ENCODE measurements at places on chromosomes 1 and 21.
A peak's percentile ranks its signal among the peaks of the same experiment; 100 is the strongest.

- DNase-seq = no peak
These were observed 56.8 kb upstream of the HTR1D start for GRCh38 chr1:23274134-23274505.

GRCh38 chr1:111515291-111516004 lies 12.0 kb upstream of the ADORA3 start:
- peak; percentile 30 for DNase-seq

DNA sequence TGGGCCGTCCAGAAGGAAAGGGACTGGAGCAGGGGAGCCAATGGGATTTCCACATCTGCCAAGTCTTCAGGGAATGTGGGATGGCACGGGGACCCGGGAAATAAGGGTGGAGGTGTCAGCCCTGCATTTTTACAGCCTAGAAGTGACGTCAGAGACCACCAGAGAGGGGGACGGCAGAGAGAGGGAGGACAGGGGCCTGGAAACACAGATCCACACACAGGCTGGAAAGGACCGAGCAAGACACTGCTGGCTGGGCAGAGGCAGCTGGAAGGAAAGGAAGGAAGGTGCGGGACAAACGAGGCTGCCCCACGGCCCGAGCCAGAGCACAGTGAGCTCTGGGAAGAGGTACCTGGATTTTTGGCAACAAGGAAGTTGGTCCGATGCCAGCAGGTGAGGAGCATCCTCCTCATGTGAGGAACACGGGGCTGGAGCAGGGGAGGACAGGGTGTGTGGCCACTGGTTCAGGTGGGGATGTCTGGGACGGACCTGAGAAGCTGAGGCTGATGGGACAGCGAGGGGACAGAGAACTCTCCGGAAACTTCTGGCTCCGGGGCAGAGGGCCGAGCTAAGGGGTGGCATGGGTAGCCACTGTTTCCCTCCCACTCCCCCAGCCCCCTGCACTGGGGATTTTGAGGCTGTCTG lies 138.3 kb downstream of the PGBD5 start:
- no peak for DNase-seq

DNA sequence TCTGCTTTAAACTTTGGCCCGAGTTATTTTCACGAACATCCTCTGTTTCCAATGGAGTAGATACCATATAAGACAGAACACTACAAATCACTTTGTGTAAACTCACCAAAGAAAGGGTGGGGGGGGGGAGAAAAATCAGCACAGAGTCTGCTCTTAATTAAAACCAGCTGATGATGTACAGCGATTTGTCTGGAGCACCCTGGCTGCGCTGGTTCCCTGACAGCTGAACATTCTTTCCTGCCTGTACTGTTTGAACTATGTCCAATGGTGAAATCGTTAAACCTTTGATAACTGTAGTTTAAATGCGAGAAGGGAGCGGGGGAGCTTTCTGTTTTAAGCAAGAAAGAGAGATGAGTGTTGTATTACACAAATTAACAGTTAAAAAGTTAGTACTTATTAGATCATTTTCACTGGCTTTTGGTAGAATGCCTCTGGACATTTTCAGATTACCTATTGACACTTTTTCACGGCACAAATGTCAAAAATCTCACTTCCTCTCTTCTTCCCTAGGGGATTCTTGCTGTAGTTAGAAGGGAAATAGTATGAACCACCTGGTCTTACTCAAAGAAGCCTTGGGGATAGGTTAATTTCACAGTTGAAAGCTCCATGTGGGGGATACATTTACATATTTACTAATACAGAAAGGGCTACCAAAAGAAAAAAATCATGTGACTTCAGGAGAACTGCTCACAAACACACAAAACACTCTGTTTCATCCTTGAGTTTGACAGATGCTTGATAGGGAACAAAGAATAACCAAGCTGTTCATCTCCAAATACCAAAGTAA lies 140.2 kb upstream of the RUNX1 start:
- no peak for DNase-seq

- no peak for DNase-seq
These were observed 349.6 kb downstream of the PTBP2 start for GRCh38 chr1:97071173-97071572.

DNA sequence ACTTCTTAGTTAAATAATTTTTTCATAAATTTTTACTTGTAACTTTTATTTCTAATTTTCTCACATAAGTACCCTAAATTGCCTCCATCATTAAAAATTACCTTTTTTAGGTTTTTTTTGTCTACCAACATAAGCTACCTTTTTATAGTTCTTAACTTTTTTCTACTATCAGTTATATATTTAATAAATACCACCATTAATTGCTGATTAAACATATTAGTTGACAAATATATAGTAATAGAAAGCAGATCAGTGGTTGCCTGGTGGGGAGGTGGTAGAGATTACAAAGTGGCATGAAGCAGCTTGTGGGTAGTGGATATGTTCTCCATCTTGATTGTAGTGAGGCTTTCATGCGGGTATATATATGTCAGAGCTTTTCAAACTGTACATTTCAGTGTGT lies 6.1 kb upstream of the SH3BP5L start:
- DNase-seq = no peak

DNA sequence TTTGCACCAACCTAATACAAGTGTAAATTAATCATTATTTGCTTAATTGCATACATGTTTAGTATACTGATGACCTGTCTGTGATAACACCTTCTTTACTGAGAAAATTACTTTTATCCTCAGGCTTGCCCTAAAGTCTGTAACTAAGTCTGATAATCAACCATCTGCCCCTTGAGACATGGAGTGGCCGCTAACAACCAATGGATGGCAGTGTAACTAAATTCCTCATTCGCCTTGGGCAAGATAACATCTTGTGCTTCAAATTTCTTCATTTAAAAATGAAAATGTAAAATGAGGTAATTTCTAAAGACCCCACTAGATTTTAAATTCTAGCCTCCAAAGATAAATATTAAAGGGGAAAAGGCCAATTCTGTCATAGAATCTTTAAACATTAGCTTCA lies 85.1 kb downstream of the ENAH start:
- no peak for DNase-seq
